ENCODE measurements at places on chromosomes 6 and 20.

DNA sequence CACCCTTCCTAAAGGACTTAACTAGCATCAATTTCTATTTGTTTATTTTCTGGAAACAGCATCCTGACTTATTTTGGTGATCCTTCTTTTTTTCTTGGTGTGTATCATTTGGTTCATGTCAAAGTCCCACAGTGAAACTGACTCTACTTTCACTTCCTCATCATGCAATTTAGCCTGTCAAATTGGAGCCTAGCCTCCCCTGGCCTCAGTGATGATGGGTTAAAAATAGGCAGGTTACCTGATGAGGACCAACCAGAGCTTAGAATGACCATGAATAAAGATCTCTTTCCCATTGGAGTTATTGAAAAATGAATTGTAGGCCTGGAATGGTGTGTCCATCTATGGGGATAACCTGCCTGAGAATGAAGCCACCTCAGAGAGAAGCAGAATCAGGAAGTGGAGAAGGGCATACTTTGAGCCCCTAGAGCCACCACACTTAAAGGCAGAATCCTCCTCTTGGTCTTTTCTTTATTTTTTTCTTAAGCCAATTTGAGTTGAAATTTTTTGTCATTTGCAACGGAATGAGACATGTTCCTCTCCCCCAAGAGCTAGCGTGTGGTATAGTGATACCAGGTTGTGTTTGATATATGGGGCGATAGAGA lies 105.6 kb downstream of the BTBD3 start:
- DNase-seq: no peak

GRCh38 chr6:70033781-70034180 lies 167.4 kb downstream of the COL19A1 start:
- no peak for DNase-seq

DNA sequence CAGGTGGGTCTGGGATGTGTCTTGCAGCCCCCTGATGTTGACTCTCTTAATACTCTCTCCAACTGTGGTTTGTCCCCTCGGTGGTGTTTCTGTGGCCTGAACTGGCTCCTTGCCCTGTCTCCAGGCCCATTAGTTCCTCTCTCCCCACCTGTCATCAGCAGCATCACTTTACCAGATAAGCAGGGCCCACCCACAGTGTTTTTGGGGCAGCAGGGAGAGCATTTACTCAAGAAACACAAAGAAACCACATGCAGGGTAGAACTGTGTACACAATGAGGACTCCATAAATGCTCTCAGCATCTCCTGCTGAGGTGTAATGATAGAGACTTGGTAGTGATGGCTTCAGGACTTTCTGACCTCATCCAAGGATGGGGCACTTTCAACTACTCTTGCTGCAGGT lies 20.2 kb upstream of the MRPS18A start:
- DNase-seq: no peak

- DNase-seq: no peak
These were observed 84.5 kb upstream of the SNAP25 start for GRCh38 chr20:10134176-10134575.

GRCh38 chr20:46550461-46550860 lies at the start of gene OCSTAMP:
Gene OCSTAMP (minus strand): TSS chr20:46550654. CDS start chr20:46550560, 94 bp downstream.
- DNase-seq: no peak

All from activated naive CD4-positive, alpha-beta T cell treated with Interleukin-2 at 50 U/mL for 16 hours (primary cell).